8988T (cell line): ENCODE measurements at places on chromosomes 3 and 15.

DNA sequence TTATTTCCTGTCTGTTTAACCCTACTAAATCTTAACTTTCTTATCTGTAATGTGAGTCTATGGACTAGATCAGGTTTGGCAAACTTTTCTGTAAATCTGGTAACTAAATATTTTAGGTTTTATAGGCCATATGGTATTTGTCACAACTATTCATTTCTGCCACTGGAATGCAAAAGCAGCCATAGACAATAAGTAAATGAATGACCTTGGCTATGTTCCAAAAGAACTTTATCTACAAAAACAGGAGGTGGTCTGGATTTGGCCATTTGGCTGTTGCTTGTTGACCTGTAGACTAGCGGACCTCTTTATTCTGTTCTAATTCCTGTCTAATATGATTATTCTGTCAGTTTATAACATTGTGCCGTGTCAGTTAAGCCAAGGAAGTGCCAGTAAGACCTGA is 314.2 kb downstream of the LPP start:
- no peak for DNase-seq

- DNase-seq, result no peak
Observed at GRCh38 chr15:69903470-69904469, 193.9 kb downstream of the TLE3 start.

DNA sequence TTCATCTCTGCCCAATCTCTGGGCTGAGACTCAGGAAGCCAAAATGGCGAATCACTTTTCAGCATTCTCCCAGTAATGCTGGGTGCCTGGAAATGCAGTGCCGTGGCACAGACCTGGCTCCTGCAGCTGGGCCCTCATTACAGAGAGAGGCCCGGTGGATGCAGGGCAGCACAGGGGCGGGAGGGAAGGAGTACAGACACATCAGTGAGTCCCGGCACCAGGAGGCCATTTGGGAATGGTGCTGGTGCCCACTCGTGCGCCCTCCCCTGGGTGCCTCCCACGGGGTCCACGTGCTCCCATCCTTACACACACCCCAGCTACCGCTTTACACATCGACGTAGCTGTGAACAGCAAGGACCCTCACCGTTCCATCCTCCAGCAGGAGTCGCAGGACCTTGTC is 13.2 kb downstream of the MYO5C start:
- DNase-seq, result no peak

GRCh38 chr3:195247086-195247862 is 23.7 kb downstream of the XXYLT1 start:
- no peak for DNase-seq

GRCh38 chr3:192825657-192826200 is 91.9 kb downstream of the MB21D2 start:
- no peak for DNase-seq

DNA sequence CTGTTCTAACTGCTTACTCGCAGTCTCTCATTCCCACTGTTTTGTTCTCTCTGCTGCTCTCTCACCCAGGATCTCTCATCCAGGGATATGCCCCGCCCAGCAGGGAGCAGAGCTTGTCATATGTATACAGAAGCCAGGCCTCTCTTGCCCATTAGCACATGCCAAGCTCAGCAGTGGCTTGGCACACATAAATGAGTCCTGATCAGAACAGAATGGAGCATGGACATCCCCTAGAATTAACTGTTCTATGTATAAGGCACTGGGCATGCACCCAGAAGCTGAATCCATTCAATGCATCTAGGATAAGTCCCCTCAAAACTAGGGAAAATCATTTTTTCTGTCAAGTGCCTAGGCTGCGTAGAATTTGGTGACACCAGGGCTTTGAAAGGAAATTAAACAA is 61.6 kb downstream of the IGSF11 start:
- DNase-seq, result no peak

GRCh38 chr15:97456521-97457202 is 503.8 kb upstream of the ARRDC4 start:
- no peak for DNase-seq

GRCh38 chr15:23503980-23504379 is 56.9 kb upstream of the GOLGA6L2 start:
- DNase-seq, result no peak

DNA sequence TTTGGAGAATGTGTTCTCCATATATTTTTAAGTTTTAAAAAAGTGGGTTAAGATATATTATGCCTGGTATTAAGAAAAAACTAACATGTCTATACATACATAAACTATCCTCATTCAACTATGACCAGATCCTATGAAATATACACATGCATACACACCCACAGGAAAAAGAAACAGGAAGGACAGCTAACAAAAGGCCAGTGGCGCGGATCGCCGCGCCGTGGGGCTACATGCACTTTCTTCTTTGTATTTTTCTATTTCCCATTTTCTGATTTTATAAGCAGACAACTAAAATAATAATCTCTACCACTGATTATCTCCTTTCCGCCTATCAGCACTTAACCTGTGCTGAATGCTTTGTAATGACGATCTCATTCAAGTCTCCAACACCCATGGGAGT is 160.1 kb downstream of the OR4M2 start:
- no peak for DNase-seq

DNA sequence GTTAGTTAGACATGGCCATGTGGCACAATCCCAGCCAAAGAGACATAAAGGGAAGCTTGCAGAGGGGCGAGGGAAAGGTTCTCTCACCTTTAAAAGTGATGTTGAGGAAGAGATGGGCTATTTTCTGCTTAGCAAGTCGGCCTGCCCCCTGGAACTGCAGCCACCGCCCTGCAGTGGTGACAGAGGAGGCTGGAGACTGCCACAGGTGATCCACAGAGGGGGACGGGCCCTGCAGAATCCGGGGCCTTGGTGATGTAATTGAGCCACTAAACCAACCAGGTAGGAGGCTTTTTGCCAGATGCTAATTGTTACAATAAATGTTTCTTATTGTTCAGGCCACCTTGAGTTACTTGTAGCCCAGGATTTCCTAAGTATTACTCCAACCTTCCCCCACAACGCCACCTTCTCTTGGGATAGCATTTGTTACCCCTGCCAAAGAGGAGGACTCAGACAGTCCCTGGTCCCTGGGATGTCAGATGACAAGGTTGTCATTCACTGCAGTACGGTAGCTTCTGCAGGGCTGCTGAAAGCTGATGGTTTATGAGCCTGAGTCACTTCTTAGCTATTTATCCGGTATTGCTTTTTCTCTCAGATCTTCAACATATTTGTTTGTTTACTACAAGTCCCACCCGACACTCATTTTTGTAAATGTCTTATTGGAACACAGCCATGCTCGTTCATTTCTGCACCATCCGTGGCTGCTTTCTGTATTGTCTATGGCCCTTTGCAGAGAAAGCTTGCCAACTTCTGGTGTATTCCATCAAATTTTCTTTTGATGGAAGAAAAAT is 63.3 kb upstream of the SEC61A1 start:
- no peak for DNase-seq

- DNase-seq, result no peak
Observed at GRCh38 chr3:112351036-112351435, 18.1 kb downstream of the CD200 start.

GRCh38 chr3:171736556-171736955 is 73.7 kb downstream of the PLD1 start:
- DNase-seq, result no peak

- no peak for DNase-seq
Observed at GRCh38 chr3:177262396-177262795, 65.1 kb upstream of the TBL1XR1 start.

DNA sequence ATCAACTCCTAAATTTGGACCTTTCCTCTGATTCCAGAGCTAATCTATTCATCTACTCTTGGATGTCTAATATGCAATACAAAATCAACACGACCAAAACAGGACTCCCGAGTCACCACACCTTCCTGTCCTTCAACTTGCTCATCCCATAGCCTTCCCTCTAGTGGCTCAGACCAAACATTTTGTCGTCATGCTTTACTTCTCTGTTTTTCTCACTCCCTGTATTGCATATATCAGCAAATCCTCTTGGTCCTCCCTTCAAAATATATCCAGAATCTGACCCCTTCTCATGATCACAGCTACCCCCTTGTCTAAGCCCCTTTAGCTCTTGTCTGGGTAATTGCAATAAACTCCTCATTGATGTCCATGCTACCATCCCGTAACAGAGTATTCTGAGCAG is 30.5 kb upstream of the DCP1A start:
- DNase-seq, result no peak

GRCh38 chr3:47485812-47486211 is 10.1 kb upstream of the SCAP start:
- no peak for DNase-seq

DNA sequence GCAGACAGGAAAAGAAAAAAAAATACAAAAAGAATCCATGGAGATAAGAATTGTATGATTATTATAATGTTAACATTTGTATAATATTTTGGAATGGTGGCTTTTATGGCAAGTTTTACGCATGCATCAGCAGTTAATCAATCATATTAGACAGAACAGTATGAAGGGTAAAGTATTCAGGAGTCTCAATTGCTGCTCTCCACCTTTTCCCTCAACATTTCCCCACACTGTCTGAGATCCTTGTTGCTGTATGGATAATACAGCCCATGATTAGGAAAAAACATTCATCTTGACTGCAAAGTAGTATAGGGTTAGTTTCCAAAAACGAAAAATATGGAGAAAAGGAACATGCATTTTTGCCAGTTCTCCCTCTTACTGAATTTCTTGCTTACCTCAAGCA is 755.3 kb upstream of the ARPP21 start:
- no peak for DNase-seq

DNA sequence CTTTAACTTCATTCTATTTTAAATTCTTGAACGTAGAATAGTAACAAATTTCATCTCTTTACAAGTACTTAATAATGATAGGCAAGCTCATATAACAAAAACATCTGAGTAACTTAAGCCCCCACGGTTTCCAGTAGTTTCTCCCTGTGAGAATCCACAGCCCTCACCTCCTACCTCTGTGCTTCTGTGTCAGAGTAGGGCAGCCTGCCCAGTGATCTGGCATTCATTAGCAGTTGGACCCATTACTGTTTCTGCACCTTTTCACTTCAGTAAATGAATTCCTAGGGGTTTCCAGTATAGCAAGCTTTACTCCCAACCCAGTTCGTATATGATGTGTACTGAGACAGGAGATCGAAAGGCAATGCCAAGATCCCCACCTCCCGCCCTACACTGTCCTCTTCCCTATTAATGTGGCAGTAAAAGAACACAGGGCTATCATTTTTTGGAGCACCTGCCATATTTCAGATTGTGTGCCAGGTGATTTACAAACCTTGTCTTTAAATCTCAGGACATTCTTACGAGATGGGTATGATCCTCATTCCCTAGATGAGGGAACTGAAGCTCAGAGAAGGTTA is 40.8 kb downstream of the EIF2AK4 start:
- no peak for DNase-seq

DNA sequence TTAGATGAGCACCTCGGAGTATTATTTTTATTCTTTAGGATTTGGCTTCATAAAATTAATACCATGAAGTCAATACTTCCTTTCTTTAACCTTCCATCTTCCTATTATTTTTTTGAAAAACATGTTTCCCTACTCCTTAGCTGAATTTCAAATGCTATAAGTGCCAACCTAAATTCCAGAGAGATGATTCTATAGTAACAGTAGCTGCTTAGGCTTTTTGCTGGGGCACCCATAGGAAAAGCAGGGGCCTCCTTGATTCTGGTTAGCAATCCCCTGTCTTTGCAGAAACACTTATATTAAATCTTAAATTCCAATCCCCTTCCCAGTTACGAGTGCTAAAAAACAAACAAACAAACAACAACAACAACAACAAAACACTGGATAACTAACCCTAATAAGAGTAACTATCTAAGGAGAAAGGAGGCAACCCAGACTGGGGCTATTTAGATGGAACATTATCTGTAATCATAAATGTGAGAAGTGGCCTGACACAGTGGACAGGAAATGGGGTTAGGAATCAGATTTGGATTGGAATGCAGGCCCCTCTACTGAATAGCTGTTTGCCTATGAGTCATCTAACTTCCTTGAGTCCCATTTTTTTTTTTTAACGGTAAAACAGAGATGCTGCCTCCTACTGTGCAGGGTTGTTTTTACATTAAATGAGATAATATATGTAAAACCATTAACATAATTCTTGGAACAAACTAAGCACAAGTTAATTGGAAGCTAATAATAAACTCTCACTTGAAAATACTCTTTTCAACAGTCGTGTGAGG is 148.1 kb downstream of the WDR72 start:
- no peak for DNase-seq

DNA sequence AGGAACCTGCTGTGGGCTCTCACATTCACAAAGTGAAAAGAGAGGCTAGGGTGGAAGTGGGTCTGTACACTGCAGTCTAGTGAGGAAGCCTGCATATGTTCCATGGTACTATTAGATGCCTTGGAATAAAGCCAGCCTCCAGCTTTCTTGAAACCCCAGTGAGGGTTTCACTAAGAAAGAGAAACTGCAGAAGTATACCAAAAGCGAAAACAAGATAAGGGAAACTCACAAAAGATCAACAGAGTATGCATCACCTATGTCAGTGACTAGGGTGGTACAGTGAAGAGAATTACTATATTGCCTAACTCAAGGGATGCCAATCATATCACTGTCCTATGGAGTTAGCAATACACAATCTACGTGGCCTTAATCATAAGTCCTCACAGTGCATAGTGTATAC is 212.5 kb upstream of the GADL1 start:
- DNase-seq, result no peak

DNA sequence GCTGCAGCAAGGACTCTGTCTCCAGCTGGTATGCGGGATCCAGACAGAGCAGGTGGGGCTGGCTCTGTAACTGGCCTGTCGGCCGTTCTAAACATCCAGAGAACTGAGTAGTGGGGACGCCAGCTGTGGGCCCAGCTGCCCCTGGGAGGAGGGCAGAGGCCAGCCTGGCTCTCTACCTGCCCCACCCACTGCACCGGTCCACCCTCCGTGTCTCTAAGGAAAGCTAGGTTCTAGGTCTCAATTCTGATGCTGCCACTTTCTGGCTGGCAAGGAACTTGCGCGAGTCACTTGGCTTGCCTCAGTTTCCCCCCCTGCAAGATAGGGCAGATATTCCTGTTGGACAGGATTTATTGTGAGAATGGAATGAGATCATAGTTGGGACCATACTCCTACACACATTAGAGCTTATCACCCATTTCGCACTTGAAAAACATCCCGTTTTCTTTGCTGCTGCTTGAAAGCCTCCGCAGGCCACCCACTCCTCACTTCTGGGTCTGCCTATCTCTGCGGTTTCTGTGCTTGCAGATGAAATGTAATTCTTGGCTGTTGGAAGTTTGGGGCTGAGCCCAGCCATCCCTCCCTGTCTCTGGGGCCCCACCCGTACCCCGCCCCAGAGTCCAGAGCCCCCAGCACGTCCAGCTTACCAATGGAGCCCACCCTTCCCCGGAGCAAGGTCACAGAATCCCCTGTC is 65.8 kb downstream of the IQSEC1 start:
- no peak for DNase-seq

DNA sequence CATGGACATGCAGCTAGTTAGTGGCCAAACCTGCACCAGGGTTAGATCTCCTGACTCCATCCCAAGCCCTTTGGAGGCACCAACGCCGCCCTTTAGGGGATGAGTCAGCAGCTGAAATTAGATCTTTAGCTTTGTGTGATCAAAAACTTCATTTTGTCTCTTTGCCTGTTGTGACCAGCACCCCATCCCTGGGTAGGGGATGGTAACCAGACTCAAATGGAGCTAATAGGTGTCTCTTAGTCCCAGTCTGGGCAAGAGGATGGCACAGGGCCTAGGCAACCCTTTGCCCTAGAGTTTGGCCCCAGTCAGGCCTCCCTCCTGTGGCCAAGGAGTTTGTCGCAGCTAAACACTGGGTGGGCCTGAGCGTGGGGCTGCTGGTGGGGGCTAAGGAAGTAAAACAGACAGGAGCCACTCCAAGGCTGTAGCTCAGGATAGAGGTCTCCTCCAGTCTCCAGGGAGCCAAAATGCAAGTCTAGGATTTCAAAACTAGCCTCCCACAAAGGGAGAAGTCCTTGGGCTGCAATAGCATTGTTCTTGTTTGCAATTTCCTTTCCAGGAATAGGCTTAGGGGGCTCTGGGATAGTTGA is 105.1 kb downstream of the CPN2 start:
- DNase-seq, result no peak
